ENCODE measurements at places on chromosomes 4 and X.

- no peak for DNase-seq
Observed at GRCh38 chrX:107602694-107603239, 25.5 kb upstream of the PRPS1 start.

DNA sequence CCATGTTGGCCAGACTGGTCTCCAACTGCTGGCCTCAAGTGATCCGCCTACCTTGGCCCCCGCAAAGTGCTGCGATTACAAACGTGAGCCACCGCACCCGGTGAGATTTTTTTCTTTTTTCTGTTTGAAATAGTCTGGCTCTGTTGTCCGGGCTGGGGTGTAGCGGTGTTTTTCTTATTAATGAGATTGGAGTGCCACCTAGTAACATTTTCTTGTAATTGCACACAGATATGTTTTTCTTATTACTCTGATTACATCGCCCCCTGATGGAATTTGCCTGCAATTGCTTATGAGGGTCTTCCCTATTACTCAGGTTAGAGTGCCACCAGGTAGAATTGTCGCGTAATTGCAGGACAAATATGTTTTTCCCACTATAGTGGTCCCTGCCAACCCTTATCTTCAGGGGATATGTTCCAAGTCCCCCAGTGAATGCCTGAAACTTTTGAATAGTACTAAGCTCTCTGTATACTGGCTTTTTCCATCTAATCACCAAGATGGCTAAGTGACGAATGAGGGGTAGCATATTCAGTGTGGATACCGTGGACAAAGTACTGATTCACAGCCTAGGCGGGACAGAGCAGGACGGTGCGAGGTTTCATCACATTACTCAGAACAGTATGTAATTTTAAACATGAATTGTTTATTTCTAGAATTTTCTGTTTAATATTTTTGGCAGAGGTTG is 8.6 kb upstream of the PDHA1 start:
- no peak for DNase-seq

GRCh38 chrX:56812515-56813105 is 83.6 kb downstream of the NBDY start:
- no peak for DNase-seq

- no peak for DNase-seq
Observed at GRCh38 chr4:20589436-20589835, 110.8 kb upstream of the PACRGL start.

GRCh38 chrX:139495324-139495723 is 35.2 kb upstream of the F9 start:
- no peak for DNase-seq

GRCh38 chr4:119286377-119287002 is 35.4 kb downstream of the FABP2 start:
- DNase-seq = peak; percentile 20

GRCh38 chr4:176849076-176849475 is 56.4 kb upstream of the VEGFC start:
- no peak for DNase-seq

- no peak for DNase-seq
Observed at GRCh38 chr4:15078682-15079642, 76.7 kb downstream of the CPEB2 start.

DNA sequence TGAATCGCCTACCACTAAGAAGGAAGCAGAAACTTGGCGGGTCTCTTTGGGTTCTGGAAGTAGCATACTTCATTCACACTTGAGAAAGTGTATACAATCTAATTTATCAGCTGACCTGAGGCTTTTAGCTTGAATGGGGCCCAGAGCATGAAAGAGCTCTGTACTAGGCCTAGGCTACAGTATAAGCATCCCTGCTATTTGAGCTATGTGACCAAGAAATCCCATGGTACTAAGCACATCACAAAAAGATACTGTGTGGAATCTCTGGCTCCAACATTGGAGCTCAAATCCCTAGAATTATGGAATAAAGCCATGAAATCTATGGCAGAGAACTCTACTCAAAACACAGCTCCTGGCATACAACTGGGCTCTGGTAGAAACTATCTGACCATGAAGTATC is 43.9 kb upstream of the CCDC149 start:
- no peak for DNase-seq

Data from AG08396 (cell line).